Mesenchymal stem cell (in vitro differentiated cells and primary cell): ENCODE measurements at places on chromosomes 5 and 9.
A peak's percentile ranks its signal among the peaks of the same experiment; 100 is the strongest.

DNA sequence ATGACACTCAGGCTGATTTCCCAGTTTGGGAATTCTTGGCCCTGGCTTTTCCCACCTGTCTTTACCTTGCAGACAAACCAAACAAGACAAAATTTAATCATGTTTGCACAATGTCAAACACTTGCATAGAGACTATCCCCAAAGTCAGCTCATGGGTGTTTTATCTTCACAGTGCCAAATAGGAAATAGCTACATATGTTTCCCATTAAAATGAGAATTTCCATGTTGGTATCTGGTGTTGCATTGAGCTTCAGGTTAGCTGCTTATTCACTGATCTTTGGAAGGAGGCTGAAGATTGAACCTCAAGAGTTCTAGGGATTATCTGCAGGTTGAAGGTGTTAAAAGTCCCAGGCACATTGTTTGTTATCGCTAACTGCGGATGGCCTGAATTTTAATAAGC, 19.5 kb downstream of the MAP1B start:
- DNase-seq = no peak

- DNase-seq = no peak
Observed at GRCh38 chr9:32486839-32487562, 39.0 kb downstream of the RIGI start.

GRCh38 chr5:172162323-172162986, 25.6 kb downstream of the STK10 start:
- DNase-seq = peak; percentile 67

DNA sequence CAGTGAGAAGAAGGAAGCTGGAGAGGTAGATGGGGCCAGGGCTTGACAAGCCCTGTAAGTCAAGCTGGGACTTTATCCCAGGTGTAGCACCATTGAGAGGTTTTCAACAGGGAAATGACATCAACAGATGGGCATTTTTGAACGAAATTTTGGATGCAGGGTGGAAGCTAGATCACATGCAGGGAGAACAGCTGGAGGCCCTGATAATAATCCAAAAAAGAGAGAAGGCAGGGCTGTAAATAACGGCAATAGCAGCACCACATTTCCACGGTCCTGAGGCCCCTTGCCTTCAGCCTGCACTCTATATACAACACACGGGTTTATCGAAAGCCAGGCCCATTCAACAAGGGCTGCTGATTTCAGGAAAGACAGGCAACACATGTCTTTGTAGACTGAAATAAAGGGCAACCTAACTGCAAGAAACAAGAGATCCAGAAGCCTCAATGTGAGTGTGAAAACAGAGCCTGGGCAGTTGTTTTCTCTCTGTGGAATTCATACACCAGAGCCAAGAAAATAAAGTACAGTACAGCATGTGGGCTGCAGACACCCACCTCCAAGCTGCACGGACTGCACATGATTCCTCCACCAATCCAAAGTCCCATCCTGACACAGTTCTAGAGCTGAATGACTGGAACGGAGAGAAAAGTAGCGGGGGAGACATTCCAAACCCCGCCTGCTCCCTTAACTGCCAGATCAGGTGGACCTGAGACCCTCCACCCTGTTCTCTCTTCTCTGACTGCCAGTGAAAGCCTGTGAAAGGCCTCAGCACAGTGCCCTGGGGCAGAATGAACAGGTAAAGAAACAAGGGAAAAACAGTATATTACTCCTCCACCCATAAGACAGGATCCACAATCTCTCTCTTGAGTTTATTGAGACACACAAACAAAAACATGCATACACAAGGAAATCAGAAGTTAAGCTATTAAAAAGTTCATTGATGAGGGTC, 36.3 kb downstream of the KLHL3 start:
- no peak for DNase-seq

DNA sequence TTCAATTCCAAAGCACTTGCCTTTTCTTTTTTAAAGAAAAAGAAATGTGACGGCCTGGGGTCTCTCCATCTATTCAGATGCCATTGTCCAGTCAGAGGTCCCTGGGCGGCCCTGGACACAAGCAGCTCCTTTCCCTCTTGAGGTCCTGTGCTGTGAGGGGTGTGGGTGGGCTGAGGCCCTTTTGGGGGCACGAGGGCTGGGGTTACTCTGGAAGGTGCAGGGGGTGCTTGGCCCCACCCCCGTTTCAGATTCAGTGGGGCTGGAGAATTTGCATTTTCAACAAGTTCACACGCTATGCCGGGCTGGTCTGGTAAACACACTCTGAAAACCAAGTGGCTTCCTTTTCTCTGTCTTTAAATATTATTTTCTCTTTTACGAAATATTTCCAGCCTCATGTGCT, 91.4 kb upstream of the PHYKPL start:
- DNase-seq = no peak
